Hematopoietic multipotent progenitor cell treated with erythropoietin and hydrocortisone succinate and interleukin-3 and kit ligand, for 15 days (in vitro differentiated cells): ENCODE measurements at places on chromosomes 5 and 9.

DNA sequence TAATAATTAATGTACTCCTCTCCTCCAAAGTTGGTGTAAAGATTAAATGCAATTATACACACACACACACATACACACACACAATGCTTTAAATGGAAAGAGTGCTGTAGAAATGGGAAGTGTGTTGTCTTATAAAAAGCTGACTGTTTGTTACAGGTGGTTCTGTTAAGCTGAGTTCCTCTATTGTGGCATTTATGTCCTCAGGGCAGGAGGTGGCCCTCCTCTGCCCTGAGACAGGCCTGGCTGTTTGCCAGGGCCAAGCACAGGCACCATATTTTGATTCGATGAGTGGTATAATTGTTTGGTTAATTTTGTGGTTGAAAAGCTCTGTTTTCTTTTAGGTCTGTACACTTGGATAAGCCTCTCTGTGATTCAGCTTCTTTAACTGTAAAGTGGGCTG is 573.9 kb downstream of the KIF4B start:
- DNase-seq: no peak

- no peak for DNase-seq
These were observed 105.2 kb downstream of the PBX3 start for GRCh38 chr9:125852386-125852785.

GRCh38 chr5:99441235-99441634 is 512.4 kb upstream of the CHD1 start:
- DNase-seq: no peak

- DNase-seq: no peak
These were observed 47.9 kb downstream of the TNFSF15 start for GRCh38 chr9:114757984-114758383.
